CD4-positive, alpha-beta T cell treated with Interferon alpha-2 for 1 hour (primary cell): ENCODE measurements at places on chromosomes 16 and 17.

- DNase-seq, result no peak
Observed at GRCh38 chr16:88779406-88780141, 5.4 kb downstream of the PIEZO1 start.

GRCh38 chr17:30395398-30396022 is 16.8 kb downstream of the CPD start:
- no peak for DNase-seq

- no peak for DNase-seq
Observed at GRCh38 chr16:29875206-29875605, 12.2 kb upstream of the CDIPT start.

DNA sequence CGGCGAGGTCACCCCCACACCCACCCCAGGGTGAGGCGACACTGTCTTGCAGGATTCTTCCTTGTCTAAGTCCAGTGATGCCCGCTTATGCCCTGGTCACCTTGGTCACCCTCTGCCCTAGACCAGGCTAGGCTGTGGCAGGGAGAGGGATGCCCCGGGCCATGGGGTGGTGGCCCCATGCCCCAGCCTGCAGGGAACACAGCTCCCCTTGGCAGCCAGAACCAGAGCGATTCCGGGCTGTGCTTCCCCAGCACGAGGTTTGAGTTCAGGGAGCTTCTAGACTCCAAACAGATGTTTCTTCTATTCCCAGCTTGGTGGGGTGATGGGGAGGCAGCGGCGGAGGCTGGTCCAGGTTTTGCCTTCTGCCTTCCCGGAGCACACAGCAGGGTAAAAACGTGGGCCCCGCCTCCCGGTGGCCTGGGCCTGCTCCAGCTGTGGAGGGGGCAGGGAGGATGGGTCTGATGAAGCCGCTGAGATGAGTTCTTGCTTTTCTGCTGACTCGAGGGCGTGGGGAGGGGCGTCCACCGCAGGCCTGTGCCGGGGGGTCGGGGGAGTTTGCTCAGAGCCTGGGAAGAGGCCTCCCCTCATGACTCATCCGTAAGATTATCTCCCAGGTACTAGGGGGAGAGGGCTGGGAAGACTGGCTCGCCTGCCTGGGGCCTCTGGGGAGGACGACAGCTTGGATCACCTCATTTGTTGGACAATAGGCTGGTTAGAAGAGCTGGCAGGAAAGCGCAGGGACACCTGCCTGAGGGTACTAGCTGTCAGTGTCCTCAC is 15.4 kb downstream of the SMTNL2 start:
- DNase-seq, result no peak

DNA sequence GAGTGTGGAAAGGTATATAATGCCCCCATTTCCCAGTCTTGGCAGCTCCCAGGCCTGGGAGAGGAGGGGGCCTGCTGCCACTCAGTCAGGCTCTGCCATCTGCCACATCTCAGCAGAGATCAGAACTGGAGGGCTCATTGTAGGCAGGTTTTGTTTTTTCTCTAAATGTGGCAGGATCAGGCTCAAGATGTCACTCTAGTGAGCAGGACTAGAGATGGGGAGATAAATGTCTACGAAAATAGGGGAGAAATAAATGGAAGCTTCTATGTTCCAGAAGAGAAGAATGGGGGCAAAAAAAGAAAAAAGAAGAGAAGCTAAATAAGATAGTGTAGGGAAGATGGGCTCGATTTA is 13.9 kb downstream of the NXPH3 start:
- DNase-seq, result no peak

DNA sequence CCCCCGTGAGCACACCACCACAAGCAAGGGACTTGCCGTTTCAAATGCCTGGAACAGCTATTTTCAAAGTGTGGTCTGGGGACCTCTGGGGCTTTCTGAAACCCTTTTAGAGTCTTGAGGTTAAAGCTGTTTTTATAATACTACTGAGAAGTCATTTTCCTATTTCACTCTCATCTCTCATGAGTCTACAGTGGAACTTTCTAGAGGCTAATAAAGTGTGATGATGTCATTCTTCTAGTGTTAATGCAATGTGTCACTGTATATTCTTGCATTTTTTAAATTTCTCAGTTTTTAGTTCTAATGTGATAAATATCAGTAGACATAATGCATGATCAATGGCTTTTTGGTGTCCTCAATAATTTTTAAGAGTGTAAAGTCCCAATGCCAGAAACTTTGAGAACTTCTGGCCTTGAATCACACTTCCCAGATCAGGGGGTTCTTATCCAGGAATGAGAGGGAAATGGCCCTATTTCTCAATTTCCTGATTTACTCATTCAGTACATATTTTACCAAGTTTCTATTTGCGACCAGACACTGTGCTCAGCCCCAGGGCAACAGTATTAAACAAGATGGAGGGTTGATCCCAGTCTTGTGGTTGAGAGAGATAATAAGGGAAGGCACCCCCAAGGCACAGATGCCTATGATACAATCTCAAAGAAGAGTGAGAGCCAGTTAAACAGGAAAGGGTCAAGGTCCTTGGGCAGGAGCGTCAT is 444.0 kb downstream of the HS3ST3B1 start:
- no peak for DNase-seq

DNA sequence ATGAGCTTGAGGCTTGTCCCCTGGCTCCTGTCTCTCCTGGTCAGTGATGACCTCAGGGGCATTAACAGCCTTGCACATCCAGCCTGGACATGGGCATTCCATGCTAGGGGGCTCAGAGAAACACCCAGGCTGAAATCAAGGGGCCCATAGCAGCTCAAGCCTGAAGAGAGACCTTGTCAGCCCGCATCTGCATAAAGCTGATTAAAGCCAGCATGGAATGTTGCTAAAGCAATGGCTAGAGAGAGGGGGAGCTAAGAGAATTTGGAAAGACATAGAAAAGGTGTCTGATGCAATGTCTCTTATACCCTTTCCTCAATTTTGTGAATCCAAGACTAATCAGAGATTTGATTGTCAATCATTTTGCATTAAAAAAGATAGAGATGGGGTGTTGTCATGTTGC is 51.4 kb upstream of the WSCD1 start:
- no peak for DNase-seq

- DNase-seq, result no peak
Observed at GRCh38 chr17:2681650-2682049, 29.9 kb downstream of the CLUH start.

- DNase-seq, result no peak
Observed at GRCh38 chr16:87924811-87925670, 11.3 kb downstream of the CA5A start.

DNA sequence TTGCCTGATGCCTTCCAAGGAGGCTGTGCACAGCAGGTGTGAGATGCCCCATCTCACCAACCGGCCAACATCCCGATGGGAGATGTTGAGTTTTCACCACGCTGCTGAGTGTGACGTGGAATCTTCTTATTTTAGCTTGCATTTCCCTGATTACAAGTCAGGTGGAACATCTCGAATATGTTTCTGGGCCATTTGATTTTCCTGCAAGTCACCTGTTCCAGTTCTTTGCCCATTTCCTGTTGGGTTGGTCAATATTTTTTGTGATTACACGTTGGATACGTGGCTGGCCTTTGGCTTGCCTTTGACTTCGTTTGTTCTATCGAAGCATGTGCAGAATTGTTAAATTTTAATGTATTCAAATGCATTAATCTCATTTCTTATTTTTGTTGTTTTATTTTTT is 8.3 kb upstream of the CDH15 start:
- no peak for DNase-seq

DNA sequence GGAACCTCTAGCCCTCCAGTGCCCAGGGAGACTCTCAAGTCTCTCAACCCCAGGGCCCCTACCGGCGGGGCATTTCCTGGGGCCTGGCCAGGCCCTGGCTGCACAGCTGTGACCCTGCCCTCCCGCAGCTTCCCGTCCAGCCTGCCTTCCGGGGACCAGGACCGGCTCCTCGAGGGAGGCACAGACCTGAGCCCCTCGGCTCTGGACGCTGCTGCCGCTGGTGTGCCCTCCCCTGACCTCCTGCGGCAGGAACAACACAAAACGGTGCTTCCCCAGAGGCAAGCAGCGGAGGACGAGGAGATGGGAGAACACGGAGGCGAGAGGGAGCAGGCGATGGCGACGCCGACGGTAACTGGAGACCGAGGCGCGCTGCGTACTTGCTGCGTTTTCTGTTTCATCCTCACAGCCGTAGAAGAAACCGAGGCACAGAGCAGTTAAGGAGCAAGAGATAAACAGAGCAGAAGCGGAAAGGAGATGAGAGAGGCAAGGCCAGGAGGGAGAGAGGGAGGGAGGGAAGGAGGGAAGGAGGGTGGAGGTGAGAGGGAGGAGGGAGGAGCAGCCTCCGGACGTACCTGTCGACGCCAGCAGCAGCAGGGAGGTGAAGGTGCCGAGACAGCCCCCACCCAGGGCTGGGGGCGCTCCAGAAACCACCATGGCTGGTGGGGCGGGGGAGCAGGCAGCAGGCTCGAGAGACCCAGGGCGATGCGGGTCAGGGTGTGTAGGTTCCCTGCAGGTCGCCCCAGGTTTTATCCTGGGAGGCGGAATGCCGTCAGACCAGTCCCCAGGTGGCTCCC is at the start of gene PRSS22:
PRSS22 (minus strand) TSS at position 720 of the 794 bp plus-strand sequence; CDS start at position 654, 66 bp downstream.
- no peak for DNase-seq

GRCh38 chr17:74190807-74191406 is 12.6 kb upstream of the RPL38 start:
- no peak for DNase-seq

GRCh38 chr17:3827124-3827773 is 18.8 kb downstream of the NCBP3 start:
- peak; percentile 68 for DNase-seq

- no peak for DNase-seq
Observed at GRCh38 chr16:30003670-30004423, 7.0 kb downstream of the DOC2A start.

DNA sequence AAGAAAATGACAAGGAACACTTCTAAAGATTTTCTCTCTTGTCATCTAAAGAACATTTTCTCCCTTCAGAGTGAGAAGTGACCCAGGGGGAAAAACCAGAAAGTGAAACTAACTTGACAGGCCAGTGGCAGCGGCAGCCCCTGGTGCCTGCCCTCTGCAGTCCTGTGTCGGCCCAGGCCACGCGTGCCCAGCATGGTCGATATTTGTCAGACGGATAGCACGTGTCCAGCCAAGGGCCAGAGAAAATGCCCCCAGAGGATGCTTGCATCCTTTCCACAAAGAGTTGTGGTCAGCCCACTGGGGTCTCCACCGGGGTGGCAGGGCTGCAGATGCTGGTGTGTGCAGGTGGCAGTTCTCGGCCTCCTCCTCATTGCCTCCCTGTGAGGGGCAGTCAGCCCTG is 176.6 kb downstream of the RAB11FIP4 start:
- DNase-seq, result no peak

- DNase-seq, result no peak
Observed at GRCh38 chr16:67146523-67147357, 4.1 kb downstream of the B3GNT9 start.

DNA sequence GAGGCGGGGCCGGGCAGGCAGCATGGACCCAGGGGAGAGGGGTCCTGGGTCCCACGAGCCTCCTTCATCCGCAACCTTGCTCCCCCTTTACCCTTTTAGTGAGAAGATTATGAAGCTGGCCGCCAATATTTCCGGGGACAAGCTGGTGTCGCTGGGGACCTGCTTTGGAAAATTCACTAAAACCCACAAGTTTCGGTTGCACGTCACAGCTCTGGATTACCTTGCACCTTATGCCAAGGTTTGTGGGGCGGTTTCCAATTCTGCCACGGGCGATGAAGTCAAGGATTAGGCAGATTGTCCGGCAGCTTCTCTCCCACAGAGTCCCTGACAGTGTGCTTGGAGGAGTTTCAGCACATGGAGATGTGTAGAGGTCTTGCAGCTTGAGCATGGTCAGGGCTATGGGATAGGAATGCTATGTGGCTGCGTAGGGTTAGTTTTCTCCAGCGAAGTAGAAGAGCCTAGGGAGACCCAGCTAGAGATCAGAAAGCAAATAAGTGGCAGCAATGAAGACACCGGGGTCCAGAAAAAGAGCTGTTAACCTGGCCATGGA is 598 bp downstream of the NIP7 start:
- DNase-seq, result no peak

GRCh38 chr17:55167024-55167725 is 97.6 kb upstream of the HLF start:
- DNase-seq, result no peak

- no peak for DNase-seq
Observed at GRCh38 chr16:17269439-17269838, 201.3 kb downstream of the XYLT1 start.

DNA sequence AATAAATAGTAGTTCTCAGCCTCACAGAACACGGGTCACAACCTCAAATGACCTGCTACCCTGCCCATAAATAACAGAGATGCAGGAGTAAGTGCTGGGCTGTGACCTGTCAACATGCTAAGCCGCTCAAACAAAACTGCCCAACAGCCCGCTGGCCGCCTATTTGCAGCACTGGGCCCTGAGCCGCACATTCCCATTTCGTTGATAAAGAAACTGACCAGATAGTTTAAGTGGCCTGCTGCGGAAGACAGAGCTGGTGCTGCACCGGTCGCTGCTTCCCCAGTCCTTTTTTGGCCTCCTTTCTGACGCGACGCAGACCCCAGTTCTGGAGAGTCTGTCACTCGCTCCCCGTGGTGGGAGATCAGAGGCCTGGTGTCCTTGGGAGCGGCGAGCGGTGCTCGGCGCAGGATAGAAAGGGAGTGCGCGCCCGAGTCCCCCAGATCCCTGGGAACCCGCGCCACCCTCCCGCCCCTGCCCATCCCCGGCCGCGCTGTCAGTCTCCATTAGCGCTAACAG is 349 bp upstream of the SLC6A2 start:
- no peak for DNase-seq

GRCh38 chr17:57105591-57105990 is 20.5 kb downstream of the AKAP1 start:
- DNase-seq, result no peak

DNA sequence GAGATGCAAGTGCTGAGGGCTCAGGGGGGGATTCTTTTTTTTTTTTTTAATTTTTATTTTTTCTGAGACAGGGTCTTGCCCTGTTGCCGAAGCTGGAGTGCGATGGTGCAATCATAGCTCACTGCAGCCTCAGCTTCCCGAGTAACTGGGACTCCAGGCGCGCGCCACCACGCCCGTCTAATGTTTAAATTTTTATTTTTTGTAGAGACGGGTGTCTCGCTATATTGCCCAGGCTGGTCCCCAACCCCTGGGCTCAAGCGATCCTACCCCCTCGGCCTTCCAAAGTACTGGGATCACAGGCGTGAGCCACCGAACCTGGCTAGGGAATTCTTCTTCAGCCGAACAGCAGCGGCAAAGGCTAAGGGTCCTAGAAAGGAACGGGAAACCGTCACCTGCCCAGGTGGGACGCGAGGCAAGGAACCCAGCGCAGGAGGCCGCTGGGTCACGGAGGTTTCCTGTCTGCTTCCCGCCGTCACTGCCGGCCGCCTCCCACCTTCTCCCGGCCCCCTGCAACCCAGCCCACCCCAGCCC is 13.3 kb upstream of the OR1F1 start:
- DNase-seq, result no peak

GRCh38 chr17:6924208-6924607 is 71.6 kb upstream of the ALOX12 start:
- peak; percentile 19 for DNase-seq
